ENCODE measurements at places on chromosomes 7 and 10.
A peak's percentile ranks its signal among the peaks of the same experiment; 100 is the strongest.

GRCh38 chr10:49015700-49016099, 76.1 kb upstream of the LRRC18 start:
- no peak for DNase-seq

- no peak for DNase-seq
Observed at GRCh38 chr10:69731184-69731583, 70.5 kb upstream of the COL13A1 start.

- DNase-seq: no peak
Observed at GRCh38 chr10:50360077-50360850, 108.9 kb upstream of the ASAH2 start.

DNA sequence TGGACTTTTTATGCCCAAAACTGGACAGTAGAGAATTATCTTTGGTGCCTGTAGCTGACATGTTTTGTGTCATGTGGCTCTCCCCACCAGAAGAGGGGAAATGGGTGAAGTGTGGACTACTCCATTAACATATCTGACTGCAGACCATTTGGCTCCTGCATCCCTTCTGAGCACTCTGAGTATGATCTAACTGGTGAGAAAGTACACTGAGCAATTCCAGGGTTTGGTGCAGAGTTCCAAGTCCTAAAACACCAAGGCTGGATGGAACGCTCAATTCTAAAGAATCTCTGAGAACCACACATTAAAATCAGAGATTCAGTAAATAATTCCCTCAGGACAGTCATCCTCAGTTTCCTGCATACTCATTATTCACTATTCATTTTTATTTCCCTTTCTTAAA, 22.8 kb upstream of the OSBPL3 start:
- DNase-seq: no peak

DNA sequence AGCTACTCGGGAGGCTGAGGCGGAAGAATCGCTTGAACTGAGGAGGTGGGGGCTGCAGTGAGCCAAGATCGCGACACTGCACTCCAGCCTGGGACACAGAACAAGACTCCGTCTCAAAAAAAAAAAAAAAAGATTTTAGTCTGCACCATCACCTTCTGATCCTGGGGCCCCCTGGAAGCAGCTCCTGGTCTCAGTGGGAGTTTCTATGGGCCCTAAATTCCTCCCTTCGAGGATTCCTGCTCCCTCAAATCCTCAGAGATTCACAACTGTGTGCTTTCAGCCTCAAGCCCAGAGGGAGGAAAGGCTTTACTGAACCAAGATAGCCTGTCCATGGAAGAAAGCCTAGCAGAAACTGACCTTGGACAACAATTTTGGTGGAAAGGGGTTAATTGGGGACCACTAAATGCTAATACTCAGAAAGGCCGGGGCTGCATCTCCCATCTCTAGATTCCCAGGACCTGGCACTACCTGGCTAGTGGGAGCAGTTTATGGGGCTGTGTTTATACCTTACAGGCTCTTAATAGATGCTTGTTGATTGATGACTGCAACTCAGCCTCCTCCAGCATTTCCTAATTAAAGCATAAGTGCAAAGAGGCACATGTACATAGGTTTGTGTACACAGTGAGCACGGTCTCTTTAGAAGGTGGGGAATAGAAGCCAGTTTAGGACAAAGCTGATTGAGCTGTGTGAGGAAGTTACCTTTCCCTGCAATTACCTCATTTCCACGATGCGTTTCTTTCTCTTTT, 9.2 kb upstream of the FGFR2 start:
- no peak for DNase-seq

- DNase-seq: peak; percentile 12
Observed at GRCh38 chr10:102628451-102628911, 15.8 kb upstream of the TRIM8 start.

- no peak for DNase-seq
Observed at GRCh38 chr7:70037171-70037933, 439.1 kb downstream of the AUTS2 start.

DNA sequence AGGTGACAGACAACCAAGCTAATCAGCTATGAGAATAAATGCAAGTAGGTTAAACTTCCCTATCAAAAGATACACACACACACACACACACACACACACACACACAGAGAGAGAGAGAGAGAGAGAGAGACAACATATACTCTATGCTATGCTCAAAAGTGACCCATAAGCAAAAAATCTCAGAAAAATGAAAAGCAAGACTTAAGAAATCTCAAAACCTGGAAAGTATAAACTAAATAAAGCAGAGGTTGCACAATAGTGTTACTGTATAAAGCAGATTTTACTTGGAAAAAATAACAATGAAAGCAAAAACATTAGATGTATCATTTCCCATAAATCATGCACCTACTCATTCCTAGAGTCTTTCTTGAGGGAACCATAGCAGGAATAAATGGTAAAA, 221.5 kb downstream of the INHBA start:
- no peak for DNase-seq

DNA sequence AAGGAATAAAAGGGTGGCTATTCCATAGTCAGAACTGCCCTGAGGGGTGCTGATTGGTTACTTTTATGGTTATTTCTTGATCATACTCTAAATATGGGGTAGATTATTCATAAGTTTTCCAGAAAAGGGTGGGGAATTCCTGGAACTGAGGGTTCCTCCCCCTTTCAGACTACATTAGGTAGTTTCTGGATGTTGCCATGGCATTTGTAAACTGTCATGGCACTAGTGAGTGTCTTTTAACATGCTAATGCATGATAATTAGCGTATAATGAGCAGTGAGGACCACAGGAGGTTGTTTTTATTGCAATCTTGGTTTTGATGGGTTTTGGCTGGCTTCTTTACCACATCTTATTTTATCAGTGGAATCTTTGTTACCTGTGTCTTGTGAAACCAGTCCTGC, 26.5 kb upstream of the POT1 start:
- no peak for DNase-seq

DNA sequence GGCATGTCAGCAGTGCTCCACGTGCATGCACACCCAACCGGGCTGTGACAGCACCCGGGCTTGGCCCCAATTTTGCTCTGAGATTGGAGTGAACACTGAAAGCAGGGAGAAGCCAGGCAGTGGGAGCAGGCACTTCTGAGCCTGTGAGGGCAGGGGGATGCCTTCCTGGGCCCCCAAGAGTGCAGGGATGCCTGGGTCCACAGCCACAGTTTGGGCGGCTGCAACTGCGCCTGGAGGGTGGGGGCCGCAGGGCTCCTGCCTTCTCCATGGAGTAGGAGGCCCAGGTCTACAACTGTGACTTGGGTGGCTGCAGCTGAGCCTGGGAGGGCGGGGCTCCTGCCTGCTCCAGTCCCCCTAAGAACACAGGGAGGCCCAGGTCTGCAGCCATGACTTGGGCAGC, 37.6 kb upstream of the BNIP3 start:
- DNase-seq: no peak

DNA sequence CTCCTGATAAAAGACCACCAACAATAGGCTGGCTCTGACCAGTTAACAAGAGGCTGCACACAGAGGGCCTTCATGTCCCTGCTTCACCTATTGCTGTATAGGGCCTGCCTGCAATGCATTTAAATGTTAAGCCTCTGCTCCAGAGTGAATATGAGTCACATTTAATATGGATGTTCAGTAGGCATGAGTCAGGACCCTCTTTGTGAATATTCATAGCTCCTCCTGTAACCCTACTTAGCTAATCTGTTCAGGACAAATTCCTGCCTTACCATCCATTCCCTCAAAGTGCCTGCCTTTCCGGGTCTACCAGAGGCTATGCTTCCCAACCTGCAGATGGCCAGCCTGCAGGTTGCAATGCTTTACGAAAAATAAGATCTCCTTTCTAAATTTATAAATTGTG, 32.5 kb downstream of the ARHGAP22 start:
- no peak for DNase-seq

DNA sequence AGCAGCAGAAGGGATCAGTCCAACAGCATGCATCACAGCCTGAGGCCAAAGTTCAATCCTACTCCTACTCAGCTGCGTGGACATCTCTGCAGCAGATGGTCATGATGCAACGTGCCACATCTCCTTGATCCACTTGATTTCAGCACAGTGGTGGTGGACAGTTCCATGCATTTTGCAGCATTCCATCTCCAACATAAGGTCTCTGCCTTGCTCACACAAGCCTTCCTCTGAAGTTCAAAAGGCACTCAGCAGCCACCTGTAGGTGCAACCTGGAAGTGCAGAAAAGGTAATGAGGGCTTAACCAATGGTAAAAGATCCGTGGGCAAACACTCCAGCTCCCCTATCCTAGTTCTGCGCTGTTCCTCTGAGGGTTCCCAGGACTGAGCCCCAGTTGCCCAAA, 57.5 kb upstream of the CHCHD3 start:
- no peak for DNase-seq

DNA sequence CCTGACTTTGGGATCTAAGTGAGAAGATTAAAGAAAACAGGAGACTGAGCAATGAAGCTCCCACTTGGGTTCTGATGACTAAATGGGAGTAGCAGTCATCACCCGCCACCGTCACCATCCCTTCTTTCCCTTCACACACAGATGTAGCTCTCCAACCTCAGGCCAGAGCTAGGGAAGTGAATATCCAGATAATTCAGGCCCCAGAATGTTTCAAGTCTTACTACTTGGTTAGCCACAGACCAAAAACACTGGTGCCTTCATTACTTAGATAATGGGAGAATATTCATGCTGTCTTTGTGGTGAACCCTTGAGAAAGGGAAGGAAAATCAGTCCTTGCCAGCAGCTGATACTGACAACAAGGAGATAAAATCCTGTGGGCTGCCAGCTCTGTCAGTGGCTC, 100.7 kb downstream of the OSBPL3 start:
- DNase-seq: no peak

GRCh38 chr10:84337199-84337598, 8.8 kb downstream of the CCSER2 start:
- DNase-seq: no peak

DNA sequence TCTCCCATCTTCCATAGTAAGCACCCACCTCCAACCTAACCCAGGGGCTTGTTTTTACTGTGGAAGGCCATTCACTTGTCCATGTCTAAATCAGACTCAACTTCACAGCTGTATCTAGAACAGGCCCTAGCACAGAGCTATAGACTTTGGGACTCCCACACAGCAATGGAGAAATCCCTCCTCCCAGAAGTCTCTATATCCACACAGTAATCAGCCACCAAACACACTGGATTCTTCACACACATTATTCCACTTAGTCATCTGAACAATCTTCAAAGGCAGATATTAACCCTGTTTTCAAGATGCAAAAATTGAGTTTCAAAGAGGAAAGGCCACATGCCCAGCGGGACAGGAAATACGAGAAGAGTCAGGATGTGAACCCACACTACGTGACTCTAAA, 81.8 kb downstream of the MALSU1 start:
- DNase-seq: no peak

GRCh38 chr7:39349452-39350123, 216.6 kb upstream of the YAE1 start:
- no peak for DNase-seq

DNA sequence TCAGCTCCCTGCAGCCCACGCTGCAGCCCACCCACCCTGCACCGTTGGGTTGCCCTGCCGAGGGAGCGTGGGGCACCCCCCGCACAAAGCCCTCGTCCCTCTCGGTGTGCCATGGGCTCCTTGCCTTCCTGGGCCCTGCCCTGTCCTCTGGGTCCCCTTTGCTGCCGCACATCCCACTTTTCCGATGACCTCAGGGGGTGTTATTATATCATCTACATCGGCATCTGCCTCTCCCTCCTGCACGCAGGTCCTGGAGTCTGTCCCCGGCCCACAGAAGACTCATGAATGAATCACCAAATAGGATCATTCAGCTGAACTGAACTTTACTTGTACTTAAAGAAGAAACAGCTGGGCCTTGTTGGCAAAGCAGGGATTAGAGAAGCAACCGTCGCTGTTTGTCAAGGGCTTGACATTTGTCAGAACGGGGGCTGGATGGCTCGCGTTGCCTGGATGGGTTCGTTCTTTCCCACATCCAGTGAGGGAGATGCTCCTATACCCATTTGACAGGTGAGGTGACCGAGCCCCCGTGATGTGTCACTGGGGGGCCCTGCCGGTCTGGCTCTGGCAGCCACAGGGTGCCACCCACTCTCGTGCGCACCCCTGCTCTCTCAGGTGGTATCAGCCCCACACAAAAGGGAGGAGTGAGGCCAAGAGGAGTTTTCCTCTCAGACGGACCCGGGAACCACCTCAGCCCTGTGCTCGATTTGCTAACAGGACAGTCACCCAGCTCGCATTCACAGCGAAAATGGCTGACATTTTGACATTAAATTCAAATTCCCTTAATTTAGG, 58.6 kb upstream of the EBF3 start:
- DNase-seq: no peak

GRCh38 chr10:113285305-113285704, 267.5 kb upstream of the HABP2 start:
- no peak for DNase-seq

DNA sequence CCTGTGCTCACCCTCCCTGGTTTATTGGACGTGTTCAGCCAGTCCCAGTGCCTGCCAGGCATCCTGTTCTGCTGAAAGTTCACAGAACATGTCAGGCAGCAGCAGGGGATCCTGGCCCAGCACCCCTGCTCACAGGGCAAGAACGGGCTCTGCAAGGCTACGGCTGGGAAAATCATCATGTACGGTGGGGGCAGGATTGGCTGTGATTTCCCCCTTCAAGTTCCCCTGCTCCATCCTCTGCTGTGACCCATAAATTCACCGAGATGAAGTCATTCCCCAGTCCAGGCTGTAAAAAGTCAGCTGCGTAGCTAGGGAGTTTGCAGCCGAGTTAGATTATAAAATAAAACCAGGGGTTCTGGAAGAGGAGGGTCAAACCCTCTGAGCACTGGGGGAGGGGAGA, 484.1 kb upstream of the ZMIZ1 start:
- DNase-seq: no peak

DNA sequence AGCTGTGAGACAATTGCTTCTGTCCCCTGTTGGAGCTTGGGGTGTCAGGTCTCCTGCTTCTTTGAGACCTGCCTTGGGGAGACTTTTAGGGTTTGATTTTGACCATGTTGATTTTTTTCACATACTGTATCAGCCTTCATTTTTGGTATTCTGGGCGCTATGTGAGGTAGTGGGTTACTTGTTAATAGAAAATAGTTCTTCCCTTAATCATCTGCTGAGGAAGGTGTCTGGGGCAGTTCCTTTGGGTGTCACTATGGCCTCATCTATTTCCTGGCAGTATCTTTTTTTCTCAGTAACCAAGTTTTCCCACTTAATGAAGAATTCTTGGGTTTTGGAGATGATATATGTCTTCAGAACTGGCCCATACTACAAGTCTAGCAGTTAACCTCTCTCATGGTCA, 4.6 kb upstream of the NOLC1 start:
- no peak for DNase-seq

- peak; percentile 27 for DNase-seq
Observed at GRCh38 chr10:79073784-79074432, 5.1 kb downstream of the ZMIZ1 start.

DNA sequence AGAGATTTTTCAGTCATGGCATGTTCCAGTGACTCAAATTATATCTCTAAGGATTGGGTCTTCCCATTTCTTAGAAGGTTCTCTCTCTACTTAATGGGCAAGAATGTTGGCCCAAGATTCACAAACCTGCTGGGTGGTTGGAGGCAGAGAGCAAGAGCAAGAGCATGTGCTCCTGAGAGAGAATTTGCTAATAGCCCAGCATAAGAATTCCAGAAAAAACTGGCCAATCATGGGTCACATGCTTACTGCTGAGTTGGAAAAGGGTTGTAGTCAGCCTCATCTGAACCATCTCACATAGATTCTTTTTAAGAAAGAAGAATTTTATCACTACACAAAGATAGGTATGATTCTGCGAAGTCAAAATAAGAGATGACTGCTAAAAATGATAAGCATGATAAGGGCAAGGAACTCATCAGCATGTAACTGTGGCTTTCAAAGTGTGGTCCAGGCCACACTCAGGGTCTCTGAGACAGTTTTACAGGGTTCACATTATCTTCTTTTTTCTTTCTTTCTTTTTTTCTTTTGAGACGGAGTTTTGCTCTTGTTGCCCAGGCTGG, 8.2 kb upstream of the VCL start:
- no peak for DNase-seq
